NCI-H526 treated with DMSO at 0.1 percent for 48 hours (cell line): ENCODE measurements at places on chromosomes 6 and 20.

DNA sequence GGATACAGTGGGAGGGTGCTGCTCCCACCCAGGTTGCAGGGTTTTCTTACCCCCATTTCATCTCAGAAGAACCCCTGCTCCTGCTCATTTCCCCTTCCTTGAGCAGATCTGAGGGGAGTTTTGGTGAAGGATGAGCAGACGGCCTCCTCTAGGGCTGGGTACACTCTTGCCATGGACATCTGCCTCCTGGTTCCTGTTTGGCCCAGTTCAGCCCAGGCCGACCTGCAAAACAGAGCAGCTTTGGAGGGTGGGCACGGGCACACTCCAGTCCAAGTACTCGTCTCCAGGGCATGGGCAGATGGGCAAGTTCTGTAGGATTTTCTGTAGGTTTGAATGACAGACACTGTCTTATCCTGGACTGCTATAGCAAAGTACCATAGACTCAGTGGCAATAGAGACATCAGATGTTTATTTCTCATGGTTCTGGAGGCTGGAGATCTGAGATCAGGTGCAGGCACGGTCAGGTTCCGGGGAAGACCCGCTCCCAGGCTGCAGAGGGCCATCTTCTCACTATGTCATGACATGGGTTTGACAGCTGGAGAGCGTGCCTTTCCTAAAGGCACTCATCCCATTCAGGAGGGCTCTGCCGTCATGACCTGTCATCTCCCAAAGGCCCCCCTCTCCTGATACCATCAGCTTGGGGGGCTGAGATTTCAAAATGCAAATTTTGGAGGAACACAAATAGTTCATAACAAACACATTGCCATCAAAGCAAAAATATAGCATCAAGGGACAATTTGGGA is 6.2 kb downstream of the NPBWR2 start:
- DNase-seq, result no peak

DNA sequence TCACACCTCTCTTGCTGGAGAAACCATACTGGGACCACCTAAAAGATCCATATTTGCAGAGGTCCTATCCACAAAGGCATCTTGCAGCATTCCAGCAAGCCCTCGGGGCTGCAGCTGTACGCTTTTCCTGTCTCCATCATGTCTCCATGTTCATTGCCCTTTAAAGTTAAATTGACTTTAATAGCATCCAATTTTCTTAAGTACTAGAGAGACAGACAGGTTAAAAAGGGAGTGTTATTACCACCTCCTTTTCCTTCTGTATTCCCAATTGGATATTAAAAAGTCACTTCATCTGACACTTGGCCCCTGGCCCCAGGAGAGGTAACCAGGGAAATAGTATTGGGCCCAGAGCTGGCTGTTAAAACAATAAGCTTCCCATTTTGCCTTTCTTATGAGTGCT is 178.6 kb downstream of the UNC5CL start:
- no peak for DNase-seq

DNA sequence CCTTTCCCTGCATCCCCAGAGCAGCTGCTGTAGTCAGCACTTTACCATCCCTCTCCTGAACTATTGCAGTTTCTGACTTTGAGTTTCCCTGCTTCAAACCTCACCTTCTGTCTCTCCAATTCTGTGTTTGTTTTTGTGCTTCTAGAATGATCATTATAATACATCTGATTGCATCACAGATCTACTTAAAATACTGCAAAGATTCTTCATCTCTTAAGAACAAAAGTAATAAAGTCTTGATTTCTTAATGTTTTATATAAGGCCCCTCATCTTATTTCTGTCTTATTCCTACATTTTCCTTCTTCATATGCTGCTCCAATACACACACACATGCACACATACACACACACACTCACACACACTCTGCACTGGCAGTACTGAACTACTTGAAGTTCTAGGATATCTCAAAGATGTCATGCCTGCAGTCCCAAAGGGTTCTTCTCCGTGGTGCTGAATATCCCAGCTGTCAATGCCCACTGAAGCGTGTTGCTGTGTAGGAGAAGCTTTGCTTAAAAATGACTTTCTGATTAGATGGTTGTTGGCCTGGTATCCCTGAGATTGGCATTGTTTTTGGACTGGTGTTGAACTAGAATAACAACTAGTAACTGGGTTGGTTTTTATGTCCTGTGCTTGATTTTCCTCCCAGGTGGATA is 97.2 kb downstream of the MAP3K4 start:
- no peak for DNase-seq

- DNase-seq, result no peak
Measured at GRCh38 chr6:110448846-110449540, 27.4 kb downstream of the SLC22A16 start.

DNA sequence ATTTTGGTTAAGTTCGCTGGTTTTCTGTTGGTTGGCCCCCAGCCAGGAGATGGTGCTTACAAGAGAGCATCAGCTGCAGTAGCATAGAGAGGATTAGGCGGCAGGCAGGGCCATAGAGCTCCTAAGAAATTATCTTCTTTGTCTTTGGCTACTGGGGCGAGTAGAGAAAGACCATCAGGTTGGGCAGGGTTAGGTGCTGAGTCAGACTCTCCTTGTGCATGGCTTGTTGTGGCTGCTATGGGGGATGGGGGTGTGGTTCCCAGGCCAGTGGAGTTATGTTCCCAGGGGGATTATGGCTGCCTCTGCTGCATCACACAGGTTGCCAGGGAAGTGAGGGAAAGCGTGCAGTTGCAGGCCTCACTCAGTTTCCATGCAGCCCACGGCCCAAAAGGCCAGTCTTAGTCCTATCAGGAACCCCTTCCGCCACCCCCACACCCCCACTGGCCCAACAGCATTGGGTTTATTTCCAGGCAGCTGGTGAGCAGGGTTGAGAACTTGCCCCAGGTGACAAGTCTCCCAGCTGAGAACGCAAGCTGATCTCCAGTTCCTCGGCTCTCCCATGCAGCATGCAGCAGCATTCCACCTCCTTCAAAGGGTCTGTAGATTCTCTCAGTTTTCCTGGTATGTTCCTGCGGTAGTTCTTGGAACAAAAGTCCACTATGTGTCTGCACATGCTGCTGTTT is 243.7 kb downstream of the UTRN start:
- DNase-seq, result no peak

DNA sequence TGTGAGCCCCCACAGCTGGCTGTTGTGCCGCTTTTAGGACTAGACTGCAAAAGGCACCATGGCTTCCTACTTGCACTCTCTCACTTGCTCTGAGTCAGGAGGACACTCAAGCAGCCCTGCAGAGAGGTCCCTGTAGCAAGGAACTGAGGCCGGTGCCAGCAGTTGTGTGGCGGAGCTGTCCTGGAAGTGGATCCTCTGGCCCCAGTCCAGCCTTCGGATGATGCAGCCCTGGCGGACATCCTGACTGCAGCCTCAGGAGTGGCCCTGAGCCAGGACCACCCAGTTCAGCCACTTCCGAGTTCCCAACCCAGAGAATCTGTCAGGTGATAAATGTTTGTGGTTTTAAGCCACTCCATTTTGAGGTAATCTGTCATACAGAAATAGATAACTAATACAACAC is 17.5 kb downstream of the CTCFL start:
- DNase-seq, result no peak

DNA sequence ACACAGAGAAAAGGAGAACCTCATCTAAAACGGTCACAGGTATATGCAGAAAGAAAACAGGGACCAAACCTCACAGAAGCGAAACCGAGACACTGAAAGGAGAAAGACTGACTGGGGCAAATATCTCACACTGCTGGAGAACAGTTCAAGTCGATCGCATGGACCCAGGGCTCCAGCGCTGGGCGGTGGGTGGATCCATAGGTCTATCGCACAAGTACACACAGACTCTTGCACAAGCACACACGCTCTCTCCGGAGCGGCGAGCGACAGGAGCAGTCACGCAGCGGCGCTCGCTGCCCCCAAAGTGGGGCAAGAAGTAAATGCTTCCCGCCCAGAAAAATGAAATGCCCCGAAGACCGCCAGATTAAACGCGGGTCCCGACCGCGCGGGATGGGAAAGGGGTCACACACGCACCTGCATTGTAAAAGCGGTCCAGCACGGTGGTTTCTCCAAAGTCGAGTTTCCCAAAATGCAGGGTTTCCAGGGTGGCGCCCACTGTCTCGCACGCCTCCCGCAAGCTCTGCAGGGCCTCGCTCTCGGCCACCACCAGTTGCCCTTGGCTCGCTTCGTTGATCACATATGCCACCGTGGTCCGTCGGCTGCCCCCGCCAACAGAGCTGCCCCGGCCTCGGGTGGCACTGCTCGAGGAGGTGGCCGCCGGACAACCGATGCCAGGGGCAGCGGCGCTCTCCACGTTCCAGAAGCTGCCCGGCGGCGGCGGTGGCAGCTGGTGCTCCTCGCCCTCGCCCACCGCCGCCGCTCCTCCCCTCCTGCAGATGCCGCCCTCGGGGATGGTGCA is 782 bp downstream of the MAP3K5 start:
- peak; percentile 43 for DNase-seq

- DNase-seq, result peak; percentile 48
Measured at GRCh38 chr6:15365273-15365687, 119.4 kb downstream of the JARID2 start.

DNA sequence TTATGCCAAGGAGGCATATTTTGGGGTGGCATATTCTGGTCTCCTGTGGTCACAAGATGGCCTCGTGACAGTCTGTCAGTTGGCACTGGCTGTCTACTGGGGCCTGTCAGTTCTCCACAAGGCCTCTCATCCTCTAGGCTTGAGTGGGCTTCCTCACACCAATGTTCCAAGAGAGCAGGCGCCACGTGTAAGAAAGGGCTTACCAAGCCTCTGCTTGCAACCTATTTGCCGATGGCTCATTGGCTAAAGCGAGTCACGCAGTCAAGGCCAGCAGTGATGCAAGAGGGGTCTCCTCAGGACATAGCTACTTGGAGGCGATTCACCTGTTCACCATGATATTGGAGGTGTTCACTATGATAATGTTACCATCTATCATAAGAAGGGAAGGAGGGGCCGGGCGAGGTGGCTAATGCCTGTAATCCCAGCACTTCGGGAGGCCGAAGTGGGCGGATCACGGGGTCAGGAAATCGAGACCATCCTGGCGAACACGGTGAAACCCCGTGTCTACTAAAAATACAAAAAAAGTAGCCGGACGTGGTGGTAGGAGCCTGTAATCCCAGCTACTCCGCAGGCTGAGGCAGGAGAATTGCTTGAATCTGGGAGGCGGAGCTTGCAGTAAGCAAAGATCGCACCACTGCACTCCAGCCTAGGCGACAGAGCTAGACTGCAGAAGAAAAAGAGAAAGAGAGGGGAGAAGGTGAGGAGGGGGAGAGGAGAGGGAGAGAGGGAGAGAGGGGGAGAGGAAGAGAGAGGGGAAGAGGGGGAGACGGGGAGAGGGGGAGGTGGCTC is 35.3 kb downstream of the C6orf52 start:
- DNase-seq, result no peak

- DNase-seq, result no peak
Measured at GRCh38 chr20:20206788-20207187, 154.5 kb downstream of the CFAP61 start.

GRCh38 chr20:699811-700338 is 24.3 kb upstream of the SCRT2 start:
- peak; percentile 38 for DNase-seq

GRCh38 chr6:111201244-111201554 is 113.9 kb downstream of the SLC16A10 start:
- no peak for DNase-seq

- DNase-seq, result no peak
Measured at GRCh38 chr6:54579011-54579410, 267.6 kb upstream of the FAM83B start.

GRCh38 chr6:48213076-48213788 is 102.2 kb upstream of the PTCHD4 start:
- no peak for DNase-seq

- peak; percentile 42 for DNase-seq
Measured at GRCh38 chr20:42701948-42702347, 487.8 kb downstream of the PTPRT start.

GRCh38 chr6:70843328-70843918 is 113.4 kb downstream of the B3GAT2 start:
- no peak for DNase-seq

GRCh38 chr6:137964876-137965275 is 97.8 kb downstream of the TNFAIP3 start:
- DNase-seq, result no peak

- no peak for DNase-seq
Measured at GRCh38 chr20:9488063-9488462, 26.3 kb upstream of the LAMP5 start.

GRCh38 chr20:56595746-56596475 is 33.2 kb upstream of the TFAP2C start:
- no peak for DNase-seq

GRCh38 chr6:170085475-170086401 is 205.1 kb downstream of the DLL1 start:
- no peak for DNase-seq

GRCh38 chr20:47406849-47407682 is 50.6 kb upstream of the ZMYND8 start:
- DNase-seq, result no peak

GRCh38 chr6:72262254-72262653 is 359.6 kb upstream of the KCNQ5 start:
- DNase-seq, result no peak

DNA sequence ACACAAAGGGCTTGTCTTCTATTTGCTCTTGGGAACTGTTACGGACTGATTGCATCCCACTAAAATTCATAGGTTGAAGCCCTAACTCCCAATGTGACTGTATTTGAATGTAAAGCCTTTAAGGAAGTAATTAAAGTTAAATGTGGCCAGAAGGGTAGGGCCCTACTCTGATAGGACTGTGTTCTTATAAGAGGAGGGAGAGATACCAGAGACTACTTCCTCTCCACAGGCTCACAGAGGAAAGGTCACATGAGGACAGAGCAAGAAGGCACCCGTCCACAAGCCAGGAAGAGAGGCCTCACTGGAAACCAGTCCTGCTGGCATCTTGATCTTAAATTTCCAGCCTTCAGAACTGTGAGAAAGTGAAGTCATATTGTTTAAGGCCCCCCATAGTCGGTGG is 211.9 kb downstream of the CDH26 start:
- DNase-seq, result no peak

GRCh38 chr6:160398674-160399271 is 50.6 kb downstream of the SLC22A3 start:
- DNase-seq, result no peak

DNA sequence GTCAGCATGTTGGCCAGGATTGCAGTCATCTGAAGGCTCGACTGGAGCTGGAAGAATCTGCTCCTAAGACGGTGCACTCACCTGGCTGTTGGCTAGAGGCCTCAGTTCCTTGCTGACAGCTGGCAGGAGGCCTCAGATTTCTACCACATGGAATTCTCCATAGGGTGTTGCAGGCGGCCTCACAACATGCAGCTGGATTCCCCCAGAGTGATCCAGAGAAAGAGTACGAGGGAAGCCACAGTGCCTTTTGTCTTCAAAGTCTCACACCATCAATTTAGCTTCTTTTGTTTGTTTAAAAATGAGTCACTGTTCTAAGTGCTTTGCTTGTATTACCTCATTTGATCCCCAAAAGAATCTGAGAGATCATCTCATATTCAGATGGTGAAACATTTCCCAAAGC is 65.5 kb upstream of the FYN start:
- DNase-seq, result no peak

DNA sequence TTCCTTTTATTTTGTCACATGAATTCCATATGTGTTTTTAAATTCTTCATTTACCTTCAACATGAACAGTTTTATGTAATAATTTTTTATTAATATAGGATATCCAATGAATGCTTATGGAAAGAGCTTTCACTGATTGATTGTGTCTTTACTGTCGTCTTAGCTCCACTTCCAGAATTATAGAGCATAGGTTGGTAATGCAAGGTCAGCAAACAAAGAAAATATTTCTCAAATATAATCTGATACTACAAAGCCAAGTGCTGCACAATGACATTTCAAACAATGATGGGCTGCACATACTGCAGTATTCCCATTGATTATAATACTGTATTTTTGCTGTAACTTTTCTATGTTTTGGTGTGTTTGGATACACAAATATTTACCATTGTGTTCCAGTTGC is 275.7 kb upstream of the RSPO3 start:
- no peak for DNase-seq
